Fibroblast of skin of back (primary cell): ENCODE measurements at places on chromosomes 1 and 21.
A peak's percentile ranks its signal among the peaks of the same experiment; 100 is the strongest.

- DNase-seq, result peak; percentile 47
These were observed 215.9 kb downstream of the NEGR1 start for GRCh38 chr1:72066431-72066830.

GRCh38 chr1:4032571-4032970 is 132.5 kb upstream of the C1orf174 start:
- no peak for DNase-seq

DNA sequence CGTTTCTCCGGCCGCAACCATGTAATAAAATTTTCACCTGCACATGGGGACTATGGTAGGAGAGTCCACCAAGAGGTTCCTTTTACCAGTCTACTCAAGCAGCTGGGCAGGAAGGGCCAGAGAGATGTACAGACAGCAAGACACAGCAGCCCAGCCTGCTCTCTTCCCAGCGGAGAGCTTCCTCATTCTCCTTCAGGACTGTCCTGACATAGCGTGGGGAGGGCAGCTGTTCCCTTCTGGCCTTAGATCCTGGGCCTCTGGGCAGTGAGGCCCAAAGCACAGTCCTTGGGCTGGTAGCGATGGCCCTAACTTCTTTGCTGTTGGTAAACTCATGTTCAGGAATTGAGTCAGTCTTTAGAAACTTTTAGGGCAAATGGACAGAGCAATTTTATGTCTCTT is 89.1 kb downstream of the BCAR3 start:
- no peak for DNase-seq

DNA sequence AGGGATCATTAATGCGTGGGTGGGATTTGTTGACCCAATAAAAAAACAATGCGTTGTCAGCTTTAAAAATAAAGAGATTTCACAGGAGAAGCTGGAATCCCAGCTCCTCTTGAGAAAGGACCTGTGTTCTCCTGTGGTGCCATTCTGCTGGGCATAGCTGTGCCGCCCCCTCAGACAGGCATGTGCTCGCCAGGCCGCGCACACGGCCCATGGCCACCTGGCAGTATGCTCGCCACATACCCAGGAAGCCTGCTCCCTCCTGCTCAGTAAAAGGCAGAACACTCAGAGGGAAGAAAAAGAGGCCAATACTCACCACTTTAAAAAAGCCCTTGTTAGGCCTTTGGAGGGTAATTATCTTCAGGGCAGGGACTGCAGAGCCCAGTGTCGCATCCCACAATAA is 13.1 kb downstream of the THAP3 start:
- no peak for DNase-seq

- no peak for DNase-seq
These were observed 14.0 kb downstream of the AK2 start for GRCh38 chr1:33022650-33023200.

DNA sequence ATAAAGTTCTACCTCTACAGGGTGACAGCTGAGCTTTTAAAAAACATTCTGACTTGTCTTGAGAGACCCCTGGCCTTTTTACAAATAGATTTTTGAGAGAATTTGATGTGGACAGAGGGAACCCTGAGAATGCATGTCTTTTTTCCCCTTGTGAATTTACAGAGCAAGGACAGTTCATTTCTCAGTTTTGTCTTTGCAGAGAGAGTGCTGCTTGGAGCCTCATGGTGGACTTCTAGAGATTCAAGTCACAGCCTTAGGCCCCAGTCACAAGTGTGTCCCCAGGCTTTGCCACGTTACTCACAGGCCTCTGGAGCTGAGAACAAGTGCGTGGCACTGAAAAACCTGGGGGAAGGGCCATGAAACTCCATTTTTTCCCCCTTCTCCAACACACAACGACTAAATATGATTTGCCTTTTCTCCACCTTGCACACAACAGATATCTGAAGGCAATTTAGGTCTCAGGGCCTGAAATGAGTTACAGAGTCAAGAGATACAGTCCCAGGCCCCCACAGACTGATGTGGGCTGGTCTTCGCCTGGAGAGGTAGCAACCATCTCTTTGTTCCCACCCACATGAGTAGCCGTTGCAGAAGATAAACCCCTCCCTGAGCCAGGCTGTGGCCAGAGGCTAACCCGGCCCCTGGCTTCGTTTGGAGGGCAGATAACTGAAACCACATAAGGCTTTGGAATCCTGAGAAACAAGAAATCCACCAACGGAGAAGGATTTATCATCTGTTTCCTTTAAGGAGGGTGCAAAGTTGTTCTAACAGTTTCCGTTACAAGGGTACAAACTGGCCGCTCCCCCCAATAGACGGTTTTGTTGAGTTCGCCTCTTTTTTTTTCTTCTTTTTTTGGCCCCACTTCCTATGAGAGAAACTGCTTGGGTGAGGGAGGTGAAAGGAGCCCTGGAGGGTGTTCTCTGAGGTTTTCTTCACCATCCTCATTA is 1.0 kb upstream of the PIGV start:
- DNase-seq, result peak; percentile 92

DNA sequence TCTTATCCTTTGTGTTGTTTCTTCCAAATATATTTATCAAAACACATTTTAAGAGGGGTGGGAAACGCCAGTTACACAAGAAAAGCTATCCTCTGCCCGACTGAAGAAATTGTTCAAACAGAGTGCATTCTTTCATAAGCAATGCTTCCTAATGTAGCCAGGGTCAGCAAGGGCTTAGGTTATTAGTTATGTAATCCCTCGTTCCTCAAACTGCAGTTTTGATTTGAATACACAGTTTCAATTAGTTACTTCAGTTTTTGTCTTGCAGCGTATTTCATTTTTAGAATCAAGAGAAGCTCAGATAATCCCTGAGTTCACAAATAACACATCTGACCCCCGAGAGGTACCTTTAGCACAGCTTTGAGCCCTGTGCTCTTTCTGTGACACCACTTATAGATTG is 141.7 kb upstream of the NRIP1 start:
- no peak for DNase-seq

- peak; percentile 77 for DNase-seq
These were observed 1.4 kb downstream of the NIT1 start for GRCh38 chr1:161119092-161119903.

GRCh38 chr1:236159704-236160539 is 17.6 kb downstream of the GPR137B start:
- DNase-seq, result no peak

- DNase-seq, result no peak
These were observed 48.8 kb downstream of the LEPR start for GRCh38 chr1:65469126-65469888.

GRCh38 chr1:104760017-104760416 is 1010.3 kb downstream of the AMY1C start:
- no peak for DNase-seq

GRCh38 chr1:230288641-230289349 is 137.3 kb downstream of the PGBD5 start:
- peak; percentile 17 for DNase-seq

DNA sequence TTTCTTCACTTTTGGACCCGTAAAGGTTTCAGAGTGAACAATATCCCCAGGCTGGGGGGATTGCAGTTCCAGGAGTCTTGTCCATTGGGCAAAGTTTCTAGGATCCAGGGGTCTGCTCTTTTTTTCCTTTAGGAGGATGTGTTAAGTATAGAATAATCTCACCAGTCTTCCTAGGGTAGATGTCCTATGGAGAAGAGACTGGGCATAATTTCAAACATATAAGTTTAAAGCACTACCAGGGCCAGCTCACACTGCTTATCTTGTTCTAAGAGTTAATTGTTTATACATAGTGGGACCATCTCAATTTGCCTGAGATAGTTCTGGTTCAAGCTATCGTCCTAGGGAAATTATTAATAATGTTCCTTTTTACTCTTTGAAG is 1.2 kb downstream of the CHI3L2 start:
- DNase-seq, result no peak

DNA sequence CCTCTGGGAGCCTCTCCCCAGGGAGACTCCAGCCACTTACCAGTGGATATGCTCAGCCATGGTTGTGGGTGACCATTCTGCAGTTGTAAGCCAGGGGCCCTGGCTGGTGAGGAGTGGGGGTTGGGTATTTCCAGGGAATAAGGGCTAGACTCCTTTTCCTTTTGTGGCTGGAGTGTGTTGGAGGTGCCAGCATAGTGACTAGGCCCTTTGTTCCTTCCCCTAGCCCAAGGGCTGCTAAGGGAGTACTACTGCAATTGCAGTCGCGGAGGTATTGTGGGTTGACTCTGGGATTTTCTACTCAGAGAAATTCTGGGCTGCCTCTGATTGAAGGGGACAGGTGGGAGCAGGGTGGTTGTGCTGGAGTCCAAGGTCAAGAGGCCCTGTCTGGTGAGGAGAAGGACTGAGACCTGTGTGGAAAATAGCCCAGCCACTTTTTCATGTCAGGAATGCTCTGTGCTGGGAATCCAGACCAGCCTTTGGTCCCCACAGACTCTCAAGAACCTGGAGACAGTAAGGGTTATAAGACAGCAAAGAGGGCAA is 43.1 kb downstream of the MROH9 start:
- DNase-seq, result no peak

DNA sequence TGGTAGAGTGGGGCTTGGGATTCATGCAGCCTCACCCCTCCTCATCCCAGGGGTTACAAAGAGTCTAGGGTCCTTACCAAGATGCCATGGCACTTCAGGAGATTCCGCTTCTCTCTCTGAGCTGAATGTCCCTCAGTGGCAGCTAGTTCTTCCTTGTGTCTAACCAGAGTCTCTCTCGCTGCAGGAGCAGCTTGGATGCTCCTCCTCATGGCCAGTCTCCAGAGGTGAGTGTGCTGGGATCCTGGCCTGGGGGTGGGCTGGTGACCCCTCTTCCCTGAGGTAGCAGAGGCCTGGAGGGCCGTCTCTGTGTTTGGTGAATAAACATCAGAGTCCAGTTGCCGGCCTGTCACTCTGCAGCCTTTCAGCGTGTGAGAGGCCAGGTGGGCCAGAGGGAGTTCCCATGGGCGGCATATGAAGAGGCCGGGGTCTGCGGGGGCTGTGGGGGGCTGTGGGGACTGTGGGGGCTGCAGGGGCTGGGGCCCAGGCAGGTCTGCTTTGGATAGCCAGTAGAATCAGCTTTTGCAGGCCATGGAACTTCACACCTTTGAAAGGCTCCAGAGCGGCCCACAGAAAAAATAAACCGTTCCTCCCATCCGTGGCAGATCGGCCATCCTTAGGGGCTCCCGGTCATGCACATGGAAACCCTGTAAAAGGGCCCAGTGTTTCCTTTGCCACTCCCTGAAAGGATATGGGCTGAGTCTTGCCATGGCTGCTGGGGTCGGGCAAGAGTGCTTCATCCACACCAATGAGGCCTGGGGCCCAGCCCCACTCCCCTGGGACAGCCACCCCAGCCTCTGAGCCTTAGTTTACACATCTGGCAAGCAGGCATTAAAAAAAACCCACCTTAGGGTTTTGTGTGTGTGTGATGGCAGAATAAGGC is 256.4 kb downstream of the FOXD2 start:
- DNase-seq, result no peak

DNA sequence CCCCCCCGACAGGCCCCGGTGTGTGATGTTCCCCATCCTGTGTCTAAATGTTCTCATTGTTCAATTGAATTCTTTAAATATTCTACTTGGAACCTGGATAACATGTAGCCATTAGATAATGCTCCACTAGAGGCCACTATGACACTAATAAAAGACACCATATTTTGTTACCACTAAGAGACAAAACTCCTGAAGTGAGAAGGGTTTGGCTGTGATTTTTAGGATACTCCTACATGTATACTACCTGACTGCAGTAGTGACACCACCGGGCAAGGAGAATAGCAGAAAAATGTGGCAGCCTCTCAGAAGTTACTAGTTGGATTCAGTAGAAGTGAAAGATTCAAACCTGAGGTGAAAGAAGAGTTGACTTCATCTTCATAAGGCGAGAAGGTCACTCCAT is 36.0 kb downstream of the F5 start:
- peak; percentile 27 for DNase-seq

DNA sequence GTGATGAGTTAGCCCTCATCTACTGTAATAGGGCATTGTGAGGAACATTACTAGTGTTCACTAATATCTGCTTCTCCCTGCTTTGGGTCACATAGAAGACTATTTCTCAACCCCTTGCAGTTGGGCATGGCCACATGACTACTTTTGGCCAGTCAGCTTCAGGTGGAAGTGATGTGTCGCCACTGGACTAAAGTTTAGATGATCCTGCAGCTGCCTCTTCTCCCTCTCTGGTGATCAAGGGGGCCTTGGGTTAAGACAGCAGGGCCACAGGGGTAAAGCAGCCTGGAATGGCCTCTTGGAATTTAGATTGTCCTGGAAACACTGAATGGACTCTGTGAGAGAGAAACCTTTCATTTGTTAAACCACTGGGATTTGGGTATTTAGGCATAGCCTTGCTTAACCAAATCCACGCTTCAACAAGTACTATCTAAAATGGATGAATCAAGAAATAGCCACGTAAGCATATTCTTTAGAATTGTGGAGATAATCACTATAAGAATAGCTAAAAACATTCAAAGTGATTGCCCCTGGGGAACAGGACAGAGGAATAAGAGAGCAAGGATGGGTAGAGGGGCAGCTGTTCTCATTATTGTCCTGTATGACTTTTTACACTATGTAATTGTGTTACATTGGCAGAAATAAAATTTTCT is 41.2 kb downstream of the OPRD1 start:
- no peak for DNase-seq

GRCh38 chr1:207282058-207282457 is 39.4 kb upstream of the CD55 start:
- peak; percentile 70 for DNase-seq

- no peak for DNase-seq
These were observed 24.3 kb upstream of the SLC35D1 start for GRCh38 chr1:67078291-67078690.

DNA sequence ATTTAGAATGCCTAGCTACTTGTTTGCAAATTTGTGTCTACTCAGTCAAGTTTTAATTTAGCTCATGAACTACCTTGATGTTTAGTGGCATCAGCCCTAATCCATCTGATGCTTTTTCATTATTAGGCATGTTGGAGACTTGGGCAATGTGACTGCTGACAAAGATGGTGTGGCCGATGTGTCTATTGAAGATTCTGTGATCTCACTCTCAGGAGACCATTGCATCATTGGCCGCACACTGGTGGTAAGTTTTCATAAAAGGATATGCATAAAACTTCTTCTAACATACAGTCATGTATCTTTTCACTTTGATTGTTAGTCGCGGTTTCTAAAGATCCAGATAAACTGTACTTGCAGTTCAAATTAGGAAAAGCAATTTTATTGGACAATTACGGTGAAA is 7.6 kb downstream of the SOD1 start:
- DNase-seq, result no peak

DNA sequence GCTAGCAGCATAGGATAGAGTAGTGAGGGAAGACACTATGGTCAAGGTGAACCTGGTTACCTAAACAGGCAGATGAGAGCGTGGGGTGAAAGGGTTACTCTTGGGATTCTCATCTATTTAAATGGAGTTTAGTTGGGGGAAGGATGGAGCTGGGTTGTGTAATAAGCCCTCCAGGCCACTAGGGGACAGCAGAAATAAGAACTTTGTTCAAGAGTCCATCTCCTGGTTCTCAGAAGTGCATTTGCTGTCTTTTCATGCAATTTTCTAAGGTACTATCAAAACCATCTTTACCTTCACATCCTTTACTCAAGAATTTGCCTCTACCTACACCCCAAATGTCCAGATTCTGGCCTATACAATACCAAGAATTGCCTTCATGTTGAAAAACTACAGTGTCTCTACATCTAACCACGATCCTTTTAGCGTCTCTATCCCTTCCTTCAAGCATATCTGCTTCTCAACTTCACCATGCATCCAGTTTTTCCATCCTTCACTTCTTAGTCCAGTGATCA is 28.0 kb downstream of the SLAMF1 start:
- no peak for DNase-seq
